Type B pancreatic cell (in vitro differentiated cells): ENCODE measurements at places on chromosomes 5 and 9. TPM values are rescaled to one million over a fixed set of nuclear protein-coding genes. Genes with fewer than 3 reads are reported as not detected.

DNA sequence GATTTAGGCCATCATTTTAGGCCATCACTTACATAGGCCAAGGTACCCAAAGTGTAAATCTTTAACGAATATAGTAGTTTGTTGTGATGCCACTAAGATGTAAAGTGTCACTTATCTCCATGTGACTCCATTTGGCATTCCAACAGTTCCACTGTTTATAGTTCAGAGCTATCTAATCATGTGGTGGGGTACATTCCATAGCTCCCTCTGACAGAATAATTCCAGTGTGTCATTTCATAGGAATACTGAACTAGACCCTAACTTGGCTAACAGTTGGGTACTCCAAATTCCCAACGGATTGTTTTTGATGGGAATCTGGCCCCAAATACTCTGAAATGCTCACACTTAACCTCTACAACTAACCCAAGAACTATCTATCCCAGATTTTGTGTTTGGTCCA, 76.7 kb upstream of the FST start:
- no peak for DNase-seq

The ORM2 gene
- not detected in 2 replicates for total RNA-seq

GRCh38 chr5:14202462-14202861, 59.3 kb downstream of the TRIO start:
- no peak for DNase-seq

- no peak for DNase-seq
Observed at GRCh38 chr9:89524963-89525362, 27.1 kb upstream of the SEMA4D start.

The GNAQ gene
- total RNA-seq, result 46.7 and 52.1 TPM in 2 replicates

DNA sequence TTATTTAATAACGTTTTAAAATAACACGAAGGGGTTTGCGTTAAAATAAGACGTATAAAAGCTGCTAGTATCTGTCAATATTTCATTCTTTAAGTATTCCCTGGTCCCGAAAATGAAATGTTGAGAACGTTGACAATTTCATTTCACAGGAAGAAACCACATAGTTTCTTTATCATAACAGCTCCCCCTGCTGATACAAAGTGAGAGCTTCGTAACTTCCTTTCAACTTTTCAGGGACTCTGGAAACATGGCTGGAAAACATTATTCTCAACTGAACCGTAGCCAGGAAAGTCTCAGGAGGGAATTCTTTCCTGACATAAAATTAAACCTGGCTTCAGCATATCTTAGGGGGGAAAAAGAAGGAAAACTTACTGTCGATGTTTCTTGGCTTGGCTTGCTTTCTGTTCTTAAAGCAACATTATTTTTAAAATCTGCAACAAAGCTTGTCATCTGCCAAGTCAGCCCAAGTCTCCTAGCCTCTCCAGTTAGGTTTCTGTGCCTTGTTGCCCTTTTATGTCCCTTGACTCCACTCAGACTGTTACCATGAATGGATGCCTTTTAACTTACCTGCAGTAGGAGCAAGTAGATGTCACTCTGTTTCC, 122.9 kb upstream of the DAB2 start:
- DNase-seq, result no peak
